ENCODE measurements at places on chromosomes 5 and 9. TPM values are rescaled to one million over a fixed set of nuclear protein-coding genes. Genes with fewer than 3 reads are reported as not detected.
A peak's percentile ranks its signal among the peaks of the same experiment; 100 is the strongest.

STC2 gene
- 41.0 TPM for total RNA-seq

DNA sequence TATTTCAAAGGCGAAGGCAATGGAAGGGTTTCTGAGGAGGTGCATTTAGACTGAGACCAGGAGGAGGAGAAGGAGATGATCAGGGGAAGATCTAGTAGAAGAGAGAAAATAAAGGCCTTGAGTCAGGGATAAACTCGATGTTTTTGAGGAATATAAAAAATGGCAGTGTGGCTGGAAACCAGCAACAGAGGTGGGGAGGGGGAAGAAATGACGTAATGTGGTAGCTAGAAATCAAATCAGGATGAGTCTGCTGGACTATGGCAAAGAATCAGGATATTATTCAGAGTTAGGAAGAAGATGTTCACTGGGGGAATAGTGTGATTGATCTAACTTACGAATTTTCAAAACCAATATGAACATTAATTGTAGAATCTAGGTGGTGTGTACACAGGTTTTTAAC is 1673.9 kb upstream of the WWC1 start:
- no peak for DNase-seq

GRCh38 chr9:78314953-78315870 is 18.3 kb downstream of the PSAT1 start:
- DNase-seq = no peak

SHROOM1 gene
- 7.4 TPM for total RNA-seq

KLF4 gene
- 1.0 TPM for total RNA-seq

MOB3B gene
- total RNA-seq = 0.82 TPM

NRARP gene
- total RNA-seq = 12.9 TPM

DNA sequence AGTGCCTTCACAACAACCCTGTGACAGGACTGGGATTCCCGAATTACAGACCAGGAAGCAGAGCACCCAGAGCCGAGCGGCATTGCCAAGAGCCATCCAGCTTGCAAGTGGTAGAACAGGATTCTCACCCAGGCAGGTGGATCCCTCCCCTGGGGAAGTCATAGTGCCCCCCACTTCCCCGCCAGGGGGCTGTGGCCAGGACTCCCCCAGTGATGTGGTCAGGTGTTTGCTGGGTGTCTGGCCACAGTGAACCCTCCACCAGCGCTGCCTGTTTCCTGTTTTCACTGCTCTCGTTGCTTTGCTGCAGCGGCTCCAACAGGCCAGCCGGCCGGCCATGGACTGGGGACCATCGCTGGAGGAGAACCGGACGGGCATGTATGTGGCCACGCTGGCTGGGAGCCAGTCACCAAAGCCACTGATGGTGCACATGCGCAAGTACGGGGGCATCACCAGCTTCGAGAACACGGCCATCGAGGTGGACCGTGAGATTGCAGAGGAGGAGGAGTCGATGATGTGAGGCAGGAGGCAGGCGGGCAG is 19.3 kb downstream of the SLC6A7 start:
- DNase-seq = peak; percentile 67

GRCh38 chr5:2111569-2112105 is 228.9 kb upstream of the IRX4 start:
- no peak for DNase-seq

ZBTB5 gene
- 9.2 TPM for total RNA-seq

DNA sequence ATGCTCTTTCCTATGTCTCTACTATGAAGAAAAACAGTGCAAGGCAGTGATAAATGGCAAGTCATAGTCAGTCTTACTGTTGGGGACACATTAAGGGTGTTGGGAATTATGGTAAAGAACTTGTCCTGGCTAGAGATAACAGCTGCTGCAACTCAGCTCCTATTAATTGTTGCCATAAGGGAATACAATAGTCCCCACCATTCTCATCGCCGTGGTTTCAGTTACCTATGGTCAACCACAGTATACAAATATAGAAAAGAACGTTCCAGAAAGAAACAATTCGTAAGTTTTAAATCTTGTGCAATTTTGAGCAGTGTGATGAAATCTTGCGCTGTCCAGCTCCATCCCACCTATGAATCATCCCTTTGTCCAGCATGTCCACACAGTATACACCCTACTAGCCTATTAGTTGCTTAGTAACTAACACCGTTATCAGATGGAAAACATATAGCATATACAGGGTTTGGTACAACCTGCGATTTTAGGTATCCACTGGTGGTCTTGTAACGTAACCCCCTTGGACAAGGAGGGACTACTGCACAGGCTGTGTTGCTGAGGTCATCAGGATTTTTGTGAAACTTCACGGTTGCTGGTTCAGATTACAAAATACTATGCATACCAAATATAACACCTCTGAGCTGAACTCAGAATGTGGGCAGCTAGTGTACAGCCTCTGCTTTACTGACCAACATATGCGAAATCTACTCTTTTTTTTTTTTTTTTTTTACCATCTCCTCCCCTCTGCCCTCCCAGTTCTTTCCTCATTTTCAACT is 53.5 kb downstream of the ZFR start:
- DNase-seq = no peak

DNA sequence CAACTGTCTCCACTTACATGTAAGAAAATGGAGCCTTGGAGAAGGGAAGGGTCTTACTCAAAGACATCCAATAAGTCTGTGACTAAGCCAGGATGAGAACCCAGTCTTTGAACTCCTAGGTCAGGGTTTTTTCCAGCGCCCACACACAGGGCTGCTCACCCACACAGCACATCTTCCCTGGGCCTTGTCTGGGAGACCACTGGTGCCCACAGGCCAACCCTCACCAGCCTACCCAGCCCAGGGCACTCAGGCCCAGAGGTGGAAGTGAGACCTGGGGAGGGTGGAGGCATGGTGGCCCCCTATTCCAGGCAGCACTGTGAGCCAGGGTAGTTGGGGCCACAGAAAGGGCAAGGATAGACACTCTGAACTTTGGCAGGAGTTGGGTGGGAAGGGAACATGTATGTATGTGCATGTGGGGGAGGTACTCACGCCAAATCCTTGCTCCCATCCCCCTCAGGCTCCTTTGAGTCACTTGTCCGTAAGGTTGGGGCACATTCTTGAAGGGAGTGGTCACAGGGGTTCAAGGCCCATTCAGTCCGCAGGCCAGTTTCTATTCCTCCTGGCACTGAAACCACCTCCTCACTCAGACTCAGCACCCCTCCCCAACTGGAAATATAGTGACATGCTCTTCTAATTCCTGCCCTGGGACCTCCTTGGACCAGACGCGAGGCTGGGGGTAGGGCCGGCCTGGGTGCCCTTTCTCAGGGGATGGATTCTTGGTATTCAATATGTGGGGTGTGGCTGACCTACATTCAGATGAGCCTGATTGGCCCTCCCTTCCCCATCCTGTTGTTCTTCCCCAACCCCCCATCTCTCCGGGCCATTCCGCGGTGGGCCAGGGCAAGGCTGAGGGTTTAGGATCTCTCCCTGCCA is 2.9 kb upstream of the SLC4A9 start:
- DNase-seq = no peak

NOXA1 gene
- total RNA-seq = 0.36 TPM

PCDHGA2 gene
- total RNA-seq = 0.12 TPM

DNA sequence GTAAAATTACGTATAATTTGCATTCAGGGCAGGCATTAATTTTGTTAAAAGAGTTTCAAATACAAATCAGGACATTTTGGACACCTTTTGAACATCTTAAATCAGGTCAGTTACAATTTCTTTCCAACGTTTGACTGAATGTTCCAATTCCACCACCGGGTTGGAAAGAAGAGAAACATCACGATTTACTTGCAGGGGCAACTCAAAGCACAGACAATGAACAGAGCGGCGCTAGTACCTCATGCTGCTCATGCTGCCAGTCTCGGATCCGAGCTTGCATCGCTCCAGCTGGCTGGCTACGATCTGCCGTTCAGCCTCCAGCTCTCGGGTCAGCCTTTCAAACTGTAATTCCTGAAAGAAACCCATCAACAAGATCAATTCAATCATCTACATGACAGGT is 339.5 kb downstream of the CTNND2 start:
- no peak for DNase-seq

DNA sequence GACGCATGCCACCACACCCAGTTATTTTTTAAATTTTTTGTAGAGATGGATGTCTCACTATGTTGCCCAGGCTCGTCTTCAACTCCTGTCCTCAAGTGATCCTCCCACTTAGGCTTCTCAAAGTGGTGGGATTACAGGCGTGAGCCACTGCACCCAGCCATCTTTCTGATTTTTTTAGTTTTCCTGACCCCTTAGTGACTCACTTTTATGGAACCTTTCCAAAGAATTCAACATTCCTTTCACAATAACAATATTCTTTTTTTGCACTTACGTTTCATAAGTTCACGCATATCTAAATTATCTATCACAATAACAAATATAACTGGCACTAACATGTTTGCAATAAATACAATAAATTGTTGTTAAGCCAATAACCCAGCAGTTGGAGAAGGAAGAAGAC is 8.5 kb downstream of the ELOVL7 start:
- no peak for DNase-seq

DNA sequence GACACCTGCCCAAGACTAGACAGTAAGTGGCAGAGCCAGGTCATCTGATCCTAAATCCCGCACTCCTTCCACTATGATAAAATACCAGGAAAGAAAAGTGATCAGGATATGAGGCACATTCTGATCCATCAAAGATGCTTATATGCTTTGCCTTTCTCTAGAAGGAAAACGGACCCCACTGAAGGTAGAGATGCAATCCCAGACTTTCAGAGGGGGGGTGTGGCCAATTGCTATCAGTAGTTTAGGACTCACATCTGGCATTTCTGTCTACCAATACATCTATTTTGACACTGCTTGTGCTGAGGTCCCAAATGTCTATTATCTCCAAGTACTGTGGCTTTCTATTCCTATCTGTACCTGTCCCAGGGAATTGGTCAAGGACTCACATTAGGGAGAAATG is 1.7 kb downstream of the TRIM52 start:
- DNase-seq = no peak

DNA sequence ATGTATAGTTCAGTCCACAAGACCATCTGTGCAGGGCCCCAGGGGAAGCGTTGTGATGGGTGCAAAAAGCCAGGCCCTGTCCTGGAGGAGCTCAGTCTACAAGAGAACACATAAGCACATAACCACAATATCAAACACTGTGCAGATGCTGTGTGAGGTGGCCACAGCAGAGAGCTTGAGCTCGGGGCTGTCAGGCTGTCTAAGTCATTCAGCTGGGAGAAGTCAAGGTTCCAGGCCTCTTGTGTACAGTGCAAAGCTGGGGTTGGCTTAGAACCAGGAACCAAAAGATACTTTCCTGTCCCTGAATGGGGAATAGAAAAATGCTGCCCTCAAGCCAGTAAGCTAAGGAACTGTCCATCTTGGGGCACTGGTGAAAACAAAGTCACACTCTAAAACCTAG is 75.0 kb downstream of the PRDM6 start:
- DNase-seq = no peak

- no peak for DNase-seq
Observed at GRCh38 chr5:79518718-79519117, 4.8 kb upstream of the HOMER1 start.

IL31RA gene
- 0.92 TPM for total RNA-seq

CA9 gene
- 0.82 TPM for total RNA-seq

PTPN3 gene
- total RNA-seq = 3.6 TPM

ORM2 gene
- not detected for total RNA-seq

DNA sequence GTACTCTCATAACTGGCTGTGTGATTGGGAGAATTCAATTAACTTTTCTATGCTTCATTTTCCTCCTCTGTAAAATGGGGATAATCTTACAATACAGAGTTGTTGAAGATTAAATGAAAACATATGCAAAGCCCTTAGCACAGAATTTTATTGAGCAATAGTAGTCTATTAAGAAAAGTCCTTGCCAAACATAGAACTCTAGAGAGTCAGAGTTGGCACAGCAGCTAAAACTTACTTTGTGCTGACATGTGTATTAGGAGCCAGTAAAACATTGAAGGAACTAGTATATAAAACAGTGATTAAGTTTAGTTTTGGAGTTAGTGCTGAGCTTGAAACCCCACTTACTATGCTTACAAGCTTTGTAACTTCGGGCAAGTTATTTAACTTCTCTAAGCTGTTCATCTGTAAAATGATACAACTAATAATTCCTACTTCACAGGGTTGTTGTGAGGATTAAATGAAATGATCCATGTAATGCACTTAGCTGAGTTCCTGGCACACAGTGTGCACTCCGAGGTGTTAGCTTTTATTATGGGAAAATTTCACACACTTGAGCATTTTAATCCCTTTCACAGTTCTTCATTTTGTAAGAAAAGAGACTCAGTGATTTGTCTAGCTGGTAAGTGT is 20.0 kb upstream of the GRIN3A start:
- DNase-seq = no peak

SEMA4D gene
- 368 TPM for total RNA-seq

ITGA1 gene
- 1.6 TPM for total RNA-seq

- DNase-seq = peak; percentile 73
Observed at GRCh38 chr5:149345892-149346222, 558 bp downstream of the GRPEL2 start.
